ENCODE measurements at places on chromosomes 7 and 10.
A peak's percentile ranks its signal among the peaks of the same experiment; 100 is the strongest.

DNA sequence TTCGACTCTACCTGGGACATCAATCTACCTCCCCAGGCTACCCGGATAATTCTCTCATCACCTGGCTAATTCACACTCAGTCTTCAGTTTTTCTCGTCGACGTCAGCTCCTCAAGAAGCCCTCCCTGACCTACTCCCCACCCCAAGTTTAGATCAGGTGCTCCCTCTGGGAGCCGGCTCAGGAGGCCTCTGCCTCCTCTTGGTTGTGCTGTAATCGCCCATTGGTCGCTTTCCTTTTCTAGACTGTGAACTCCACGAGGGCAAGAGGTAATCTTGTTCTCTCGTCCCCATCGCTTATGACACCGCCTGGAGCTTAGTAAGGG is 461 bp upstream of the WIPF3 start:
- no peak for DNase-seq

DNA sequence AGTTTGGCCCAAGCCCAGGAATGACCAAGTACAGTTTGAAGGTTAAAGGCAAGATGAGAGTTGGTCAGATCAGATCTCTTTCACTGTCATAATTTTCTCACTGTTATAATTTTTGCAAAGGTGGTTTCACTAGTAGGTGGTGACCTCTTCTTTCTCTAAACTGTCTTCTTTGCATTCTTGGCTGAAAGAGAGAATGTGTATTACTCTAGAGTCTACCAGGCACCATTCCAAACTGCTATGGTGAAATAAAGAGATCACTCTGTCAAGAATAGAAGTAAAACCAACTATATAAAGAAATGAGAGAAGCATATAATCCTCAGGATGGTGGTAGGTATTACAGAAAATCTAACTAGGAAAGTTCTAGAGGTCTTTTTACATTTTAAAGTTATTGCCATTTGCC is 72.7 kb downstream of the DYNC1I1 start:
- no peak for DNase-seq

GRCh38 chr10:129766611-129767550 is 197.2 kb downstream of the EBF3 start:
- no peak for DNase-seq

GRCh38 chr7:38977685-38978084 is at the start of gene POU6F2:
Gene POU6F2 (plus strand): TSS chr7:38977909. CDS start chr7:38977954, 45 bp downstream.
- DNase-seq = no peak

DNA sequence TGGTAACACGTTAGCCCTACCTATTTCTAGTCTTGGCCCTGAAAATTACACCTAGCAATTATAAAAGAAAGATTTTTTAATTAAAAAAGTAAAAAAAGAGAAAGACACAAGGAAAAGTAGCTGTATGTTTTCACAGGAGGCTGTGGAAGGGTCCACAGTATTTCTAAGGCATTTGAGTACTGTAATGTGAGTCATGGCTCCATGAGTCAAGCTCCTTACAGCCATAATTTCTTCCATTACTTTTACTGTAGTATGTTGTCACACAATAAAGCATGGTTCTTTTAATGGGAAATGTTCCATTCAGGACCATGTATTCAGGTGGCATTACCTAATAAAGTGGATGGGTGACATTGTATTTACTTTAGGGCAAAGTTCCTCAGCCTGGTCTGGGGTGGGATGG is 113.4 kb downstream of the GPR37 start:
- DNase-seq = no peak

GRCh38 chr7:44094883-44095592 is 9.1 kb upstream of the AEBP1 start:
- no peak for DNase-seq

GRCh38 chr7:111485701-111486380 is 76.5 kb downstream of the IMMP2L start:
- no peak for DNase-seq

GRCh38 chr10:76149182-76149581 is 717.8 kb downstream of the LRMDA start:
- DNase-seq = no peak

GRCh38 chr7:151744656-151745638 is 132.0 kb downstream of the PRKAG2 start:
- DNase-seq = no peak

DNA sequence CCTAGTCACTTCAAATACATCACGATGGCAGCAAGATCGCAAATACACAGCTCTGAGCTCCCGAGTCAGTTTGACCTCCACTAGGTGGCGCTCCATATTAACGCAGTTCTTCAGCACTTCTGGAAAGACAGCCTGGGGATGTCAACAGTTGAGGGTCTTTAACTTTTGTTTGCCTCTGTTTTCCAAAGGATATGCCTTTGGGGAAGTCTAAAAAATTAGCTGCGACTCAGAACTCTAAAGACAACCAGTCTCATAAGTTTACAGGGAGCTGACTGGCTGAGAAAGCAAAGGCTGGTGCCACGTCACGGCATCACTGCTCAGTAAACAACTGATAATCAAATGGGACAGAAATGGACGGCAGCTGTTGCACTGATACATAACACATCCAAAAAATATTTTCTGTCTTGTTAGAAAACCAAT is 458.8 kb downstream of the SORCS1 start:
- peak; percentile 52 for DNase-seq

- DNase-seq = no peak
Observed at GRCh38 chr10:103086799-103087198, 106.3 kb downstream of the NT5C2 start.

DNA sequence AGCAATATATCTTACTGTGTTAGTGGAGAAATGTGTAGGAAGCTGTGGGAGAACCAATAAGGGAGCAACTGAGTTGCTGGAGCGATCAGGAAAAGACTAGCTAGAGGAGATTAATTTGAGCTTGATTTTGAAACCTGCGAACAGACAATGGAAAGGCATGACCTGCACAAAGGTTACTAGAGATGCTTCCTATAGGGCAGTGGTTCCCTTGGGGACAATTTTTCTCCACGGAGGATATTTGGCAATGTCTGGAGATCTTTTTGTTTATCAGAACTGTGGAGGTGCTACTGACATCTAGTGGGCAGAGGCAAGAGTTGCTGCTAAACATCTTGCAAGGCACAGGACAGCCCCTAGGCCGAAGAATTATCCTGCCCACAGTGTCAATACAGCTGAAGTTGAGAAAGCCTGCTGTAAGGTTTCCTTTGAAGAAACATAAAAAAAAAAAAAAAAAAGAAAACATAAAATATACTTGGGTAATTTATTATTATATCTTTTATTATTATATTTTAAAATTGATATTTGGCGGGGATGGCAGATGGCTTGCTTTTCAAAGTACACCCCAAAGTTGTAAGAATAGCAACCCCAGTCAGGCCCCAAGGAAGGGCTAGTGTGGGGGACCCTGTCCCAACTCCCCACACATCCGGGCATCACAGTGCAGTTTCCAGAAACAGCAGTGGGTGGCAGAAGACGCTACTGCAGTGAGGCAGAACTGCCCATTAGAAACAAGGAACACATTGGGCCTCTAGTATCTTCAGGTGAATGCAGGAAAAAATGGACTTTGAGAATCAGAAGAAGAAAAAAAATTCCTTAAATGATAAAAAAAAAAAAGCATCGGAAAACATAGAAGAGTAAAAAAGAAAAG is 481.6 kb downstream of the SH2D4B start:
- DNase-seq = peak; percentile 40

Measured in Jurkat, Clone E6-1 (cell line).